Activated naive CD4-positive, alpha-beta T cell treated with anti-CD3 and anti-CD28 coated beads, Interleukin-2, amount 50 U/mL, for 16 hours (primary cell): ENCODE measurements at places on chromosomes 16 and 17.

- DNase-seq, result no peak
These were observed 197.8 kb downstream of the SALL1 start for GRCh38 chr16:50953290-50953689.

DNA sequence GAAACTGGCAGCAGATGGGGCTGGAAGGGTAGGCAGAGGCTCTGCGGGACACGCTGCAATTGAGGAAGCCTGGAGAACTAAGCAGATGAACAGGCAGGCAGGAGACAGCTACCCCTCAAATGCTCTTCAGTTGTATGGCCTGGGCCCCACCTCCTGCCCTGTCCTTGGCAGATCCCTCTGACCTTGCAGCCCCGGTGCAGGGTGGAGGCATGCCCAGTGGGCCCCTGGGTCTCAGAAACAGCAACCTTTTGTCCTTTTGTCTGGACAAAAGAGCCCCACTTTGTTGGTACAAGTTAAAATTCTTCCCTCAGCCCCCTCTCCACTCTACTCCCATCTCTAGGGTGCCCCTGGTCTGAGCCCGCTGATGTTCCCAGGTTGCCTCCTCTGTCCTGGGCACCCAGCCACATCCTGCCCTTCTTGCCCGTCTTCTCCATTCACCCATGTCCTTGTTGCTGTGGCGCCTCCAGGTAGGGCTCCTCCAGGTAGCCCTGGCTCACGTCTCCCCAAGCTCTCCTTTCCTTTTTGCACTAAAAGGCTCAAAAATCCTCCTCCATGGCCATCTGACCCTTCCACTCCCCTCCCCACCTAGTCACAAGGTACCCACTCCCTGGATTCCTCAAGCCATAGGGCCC lies 136.8 kb downstream of the CLEC16A start:
- DNase-seq, result no peak

DNA sequence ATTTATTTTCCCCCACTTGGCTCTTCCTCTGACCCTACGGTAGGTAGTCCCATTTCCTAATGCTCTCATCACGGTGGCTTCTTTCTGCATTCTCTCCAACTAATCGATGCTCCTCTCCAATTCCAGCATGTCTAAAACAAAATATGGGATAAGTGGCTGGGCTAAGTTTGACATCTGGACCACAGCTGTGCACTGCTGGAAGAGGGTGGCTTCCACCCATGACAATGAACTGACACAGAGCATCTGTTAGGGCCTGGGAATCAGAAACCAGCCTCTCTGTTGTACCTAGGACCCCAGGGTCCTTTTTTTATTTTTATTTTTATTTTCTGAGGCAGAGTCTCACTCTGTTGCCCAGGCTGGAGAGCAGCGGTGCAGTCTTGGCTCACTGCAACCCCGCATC lies 29.0 kb upstream of the SLC39A11 start:
- no peak for DNase-seq

DNA sequence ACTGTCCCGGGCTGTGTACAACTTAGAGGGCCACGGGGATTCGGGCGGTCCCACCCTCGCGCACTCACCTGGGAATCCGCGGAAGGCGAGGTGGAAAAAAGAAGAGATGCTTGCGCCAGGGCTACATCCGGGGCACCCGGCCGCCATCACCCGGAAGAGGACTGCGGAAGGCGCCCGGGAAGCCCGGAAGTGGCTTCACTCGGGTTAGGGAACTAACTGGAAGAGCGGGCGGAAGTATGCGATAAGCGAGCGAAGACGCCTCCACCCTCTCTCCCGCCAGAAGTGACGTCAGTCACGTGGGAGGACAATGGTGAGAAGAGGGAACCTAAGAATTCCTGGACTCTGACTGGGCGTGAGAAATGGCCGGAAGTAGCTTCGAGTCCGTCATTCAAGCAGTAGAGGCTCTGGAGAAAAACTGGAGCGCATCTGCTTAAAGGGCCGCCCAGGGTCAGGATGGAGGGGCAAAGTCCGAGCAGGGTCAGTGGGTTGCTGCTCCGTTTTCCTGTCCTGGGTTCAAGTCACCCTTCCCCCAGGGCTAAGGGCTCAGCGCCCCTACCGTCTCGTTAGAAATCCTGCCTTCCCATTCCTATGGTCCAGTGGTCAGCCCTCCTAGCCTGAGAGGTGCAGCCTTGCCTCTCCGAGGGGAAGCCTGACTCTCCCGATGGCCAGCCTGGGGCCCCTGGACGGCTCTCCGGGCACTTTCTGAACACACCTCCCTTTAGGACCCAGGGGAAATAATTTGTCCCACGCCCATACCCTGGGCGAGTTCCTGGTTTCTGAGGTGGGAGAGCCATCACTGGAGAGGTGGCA lies at the start of gene CD2BP2:
CD2BP2 (minus strand) TSS at position 165 of the 810 bp plus-strand sequence. CDS start 627 bp downstream, outside the sequence.
- peak; percentile 86 for DNase-seq

- no peak for DNase-seq
These were observed 541 bp downstream of the VKORC1 start for GRCh38 chr16:31094088-31094423.

DNA sequence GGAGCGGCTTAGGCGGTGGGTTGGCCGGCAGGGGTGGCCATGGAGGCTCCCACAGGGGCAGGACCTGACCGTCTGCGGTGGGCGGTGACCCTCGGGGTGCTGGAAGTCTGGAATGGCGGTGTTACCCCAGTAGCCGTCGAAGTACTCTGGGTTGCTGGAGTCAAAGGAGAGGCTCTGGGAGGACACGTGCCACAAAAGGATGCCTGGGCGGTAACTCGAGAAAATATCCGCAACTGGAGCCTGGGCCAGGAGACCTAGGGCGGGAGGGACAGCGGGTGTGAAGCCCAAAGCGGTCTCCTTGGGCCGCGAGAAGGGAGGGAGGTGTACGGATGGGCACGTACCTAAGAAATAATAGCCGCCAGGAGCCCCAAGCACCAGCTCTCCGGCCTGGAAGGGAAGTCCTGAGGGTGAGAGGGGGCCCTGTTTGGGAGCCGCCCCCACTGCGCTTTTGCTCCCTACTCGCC lies 4.6 kb downstream of the ITGA2B start:
- no peak for DNase-seq

GRCh38 chr17:77763023-77763422 lies 195.5 kb upstream of the TNRC6C start:
- no peak for DNase-seq

DNA sequence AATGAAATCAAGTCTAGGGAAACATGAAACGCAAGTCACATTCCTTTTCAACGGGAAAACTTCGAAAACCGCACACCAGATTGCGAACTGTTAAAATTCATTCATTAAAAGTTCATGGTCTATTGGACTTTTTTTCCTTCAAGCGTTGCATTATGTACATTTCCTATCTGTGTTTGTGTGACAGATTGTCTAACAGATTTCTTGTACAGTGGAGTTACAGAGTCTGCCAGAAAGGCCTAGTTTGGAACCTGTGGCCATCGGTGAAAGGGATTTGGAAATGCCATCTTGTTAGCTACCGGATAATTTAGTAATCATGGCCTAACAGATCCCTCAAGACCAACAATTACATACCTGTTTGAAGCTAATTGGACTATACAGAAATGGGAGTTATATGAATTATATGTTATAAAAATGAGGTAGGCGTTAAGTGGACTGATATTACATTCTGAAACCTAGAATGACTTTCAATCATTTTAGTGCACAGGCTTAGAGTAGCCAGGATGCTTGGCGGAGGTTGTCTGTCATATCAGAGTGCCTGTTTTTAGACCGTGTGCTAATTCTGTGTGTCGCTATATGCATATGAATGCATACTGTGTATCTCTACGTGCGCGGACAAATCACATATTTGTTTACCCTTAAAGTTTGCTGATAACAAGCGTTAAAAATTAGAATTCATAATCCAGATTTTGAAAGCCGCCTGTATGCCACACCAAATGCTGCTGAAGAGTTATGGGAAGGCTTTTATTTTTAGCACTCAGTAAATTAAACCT lies 885.4 kb upstream of the RBFOX1 start:
- DNase-seq, result no peak

DNA sequence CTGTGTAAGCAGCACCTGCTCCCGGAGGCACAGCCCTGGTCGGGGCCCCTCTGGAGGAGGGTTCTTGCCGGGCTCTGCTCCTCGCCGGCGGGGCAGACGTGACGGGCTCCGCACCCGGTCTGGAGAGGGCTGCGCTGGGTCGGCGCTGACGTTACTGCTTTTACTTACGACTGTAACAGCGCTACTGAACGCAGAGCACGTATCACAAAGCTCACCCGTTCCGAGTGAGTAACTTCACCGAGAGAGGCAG lies 1.3 kb upstream of the RAB40C start:
- no peak for DNase-seq

DNA sequence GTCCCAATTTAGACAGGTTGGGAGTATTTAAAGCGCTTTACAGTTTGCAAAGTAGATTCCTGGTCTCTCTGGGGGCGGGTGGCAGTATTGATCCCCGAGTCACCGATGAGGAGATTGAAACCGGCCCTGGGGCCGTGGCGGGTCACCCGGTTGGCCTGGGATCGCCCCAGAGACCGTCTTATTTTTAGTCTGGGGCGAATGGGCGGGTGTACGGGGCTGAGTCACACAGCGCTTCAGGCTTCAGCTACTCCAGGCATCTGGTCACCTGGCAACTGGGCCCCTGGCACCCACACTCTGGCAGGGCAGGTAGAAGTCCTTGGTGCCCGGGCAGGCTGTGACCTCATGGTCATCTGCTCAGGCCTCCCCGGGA lies 669 bp downstream of the MIEF2 start:
- DNase-seq, result peak; percentile 29

GRCh38 chr17:787641-788221 lies 5.6 kb downstream of the MRM3 start:
- no peak for DNase-seq

GRCh38 chr17:2198927-2199326 lies 104.7 kb downstream of the SMG6 start:
- no peak for DNase-seq

DNA sequence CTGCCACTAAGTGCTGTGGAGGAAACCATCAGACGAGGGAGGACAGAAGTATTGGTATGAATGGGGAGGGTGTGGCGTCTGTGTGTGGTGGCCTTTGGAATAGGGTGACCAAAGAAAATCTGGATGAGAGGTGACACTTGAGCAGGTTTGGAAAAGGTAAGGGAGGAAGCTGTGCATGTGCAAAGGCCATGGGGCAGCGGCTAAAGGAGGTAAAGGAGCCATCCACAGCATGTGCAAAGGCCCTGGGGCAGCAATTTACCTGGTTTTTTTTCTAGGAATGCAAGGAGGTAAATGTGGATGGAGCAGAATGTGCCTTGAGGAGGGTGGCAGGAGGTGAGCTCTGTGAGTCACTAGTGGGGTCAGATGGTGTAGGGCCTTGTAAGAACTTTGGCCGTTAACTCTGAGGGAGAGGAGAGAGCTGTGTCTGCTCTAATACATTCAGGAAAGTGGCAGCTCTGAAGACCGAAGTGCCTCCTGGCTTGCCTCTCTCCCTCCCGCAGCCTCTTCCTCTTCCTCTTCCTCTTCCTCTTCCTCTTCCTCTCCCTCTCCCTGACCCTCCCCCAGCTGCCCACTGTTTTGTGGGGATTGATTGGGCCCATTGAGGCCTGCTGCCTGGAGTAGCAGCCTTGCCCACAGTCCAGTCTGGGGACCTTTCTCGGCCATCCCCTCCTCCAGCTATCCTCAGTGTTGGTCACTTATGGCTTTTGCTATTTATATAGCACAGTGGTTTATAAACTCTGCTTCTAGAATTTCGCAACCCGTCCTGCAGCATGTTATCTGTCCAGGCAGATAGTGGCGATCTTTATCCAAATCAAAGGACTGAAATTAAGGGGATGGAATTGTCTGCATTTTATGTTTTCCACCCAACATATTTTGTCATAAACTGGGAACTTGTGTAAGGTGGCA lies 38.7 kb downstream of the CMIP start:
- no peak for DNase-seq

DNA sequence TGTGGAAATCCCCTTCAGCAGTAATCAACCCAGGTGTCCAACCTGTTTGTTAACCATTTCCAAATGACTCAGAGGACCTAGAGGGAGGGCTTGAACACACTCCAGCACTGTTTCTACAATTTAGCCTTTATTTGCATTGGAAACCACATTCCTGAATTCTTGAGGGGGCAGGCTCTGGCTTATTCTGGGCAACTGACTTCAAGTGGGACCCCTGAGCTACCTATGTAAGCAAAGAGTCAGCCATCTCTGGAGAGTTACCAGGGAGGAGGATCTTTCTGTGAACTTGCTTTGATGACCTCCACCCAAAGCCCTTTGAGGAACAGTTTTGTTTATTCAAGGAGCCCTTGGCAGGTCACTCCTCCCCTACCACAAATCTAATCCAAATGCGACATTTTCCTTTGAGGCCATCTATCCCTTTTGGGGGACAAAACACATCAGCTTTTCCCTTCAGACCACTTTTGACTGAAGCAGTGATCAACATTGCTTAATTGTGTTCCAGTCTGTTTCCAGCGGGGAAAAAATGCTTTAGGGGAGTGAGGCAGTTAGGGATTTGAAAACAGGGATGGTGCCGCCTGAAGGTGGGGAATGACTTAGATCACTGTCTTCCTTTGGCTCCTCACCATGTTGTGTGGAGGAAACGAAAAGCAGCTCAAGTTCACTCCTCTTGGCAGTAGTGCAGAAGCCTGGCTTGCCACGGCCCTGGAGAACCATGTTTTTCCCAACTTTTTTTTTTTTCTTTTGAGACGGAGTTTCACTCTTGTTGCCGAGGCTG lies 46.2 kb downstream of the TUBD1 start:
- no peak for DNase-seq

DNA sequence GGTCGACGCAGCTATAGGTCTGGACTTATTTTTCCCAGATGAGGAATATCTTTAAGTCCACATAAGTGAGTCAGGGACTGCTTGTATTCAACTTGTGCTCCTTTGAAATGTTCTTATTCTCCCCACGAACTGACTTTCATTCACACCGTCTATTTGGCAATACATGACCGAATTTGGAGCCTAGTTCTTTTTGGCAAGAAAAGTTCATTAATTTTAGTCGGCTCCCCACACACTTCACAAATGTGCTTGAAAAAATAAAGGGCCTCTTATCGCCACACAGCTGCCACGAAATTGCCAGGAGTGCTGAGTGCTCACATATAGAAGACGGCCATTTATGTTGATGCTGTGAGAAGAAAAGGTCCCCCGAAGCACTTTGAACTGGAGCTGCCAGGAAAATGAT lies 152.6 kb downstream of the PRKCA start:
- DNase-seq, result no peak

GRCh38 chr16:19882646-19883045 lies 2.0 kb downstream of the GPRC5B start:
- no peak for DNase-seq

GRCh38 chr16:1277617-1278282 lies 21.9 kb downstream of the TPSD1 start:
- DNase-seq, result no peak
